ENCODE measurements at places on chromosomes 6 and 20. TPM values are rescaled to one million over a fixed set of nuclear protein-coding genes. Genes with fewer than 3 reads are reported as not detected.

The ADGRF1 gene
- total RNA-seq, result not detected

DNA sequence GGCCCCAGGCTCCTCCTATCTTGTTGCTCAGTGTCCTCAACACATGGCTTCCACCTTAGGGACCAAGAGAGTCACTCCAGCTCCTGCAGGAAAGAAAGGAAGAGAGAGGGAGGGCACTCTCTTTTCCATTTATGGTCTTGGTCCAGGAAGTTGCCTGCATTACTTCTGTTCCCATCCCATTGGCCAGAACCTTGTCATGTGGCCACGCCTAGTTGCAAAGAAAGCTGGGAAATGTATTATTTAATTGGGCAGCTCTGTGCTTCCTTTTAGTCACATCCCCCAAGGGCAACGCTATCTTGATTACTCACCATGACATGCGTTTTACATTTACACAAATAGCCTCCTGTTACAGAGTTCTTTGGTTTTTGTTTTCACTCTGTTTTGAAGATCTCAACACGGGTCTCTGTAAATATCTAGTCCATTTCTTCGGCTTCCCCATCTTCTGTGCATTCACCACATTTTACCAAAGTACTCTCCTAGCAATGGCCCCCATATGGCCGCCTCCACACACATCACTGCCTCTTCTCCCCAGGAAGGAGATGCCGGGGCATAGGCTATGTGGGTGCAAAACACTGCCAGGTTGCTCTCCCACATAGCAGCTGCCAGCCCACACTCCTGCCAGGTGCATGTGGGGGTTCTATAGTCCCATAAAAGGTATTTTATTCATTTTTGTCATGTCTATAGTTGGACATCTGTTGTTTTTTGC is 35.7 kb upstream of the ZMYND8 start:
- DNase-seq, result peak; percentile 86

The ANKRD6 gene
- 13.6 TPM for total RNA-seq

DNA sequence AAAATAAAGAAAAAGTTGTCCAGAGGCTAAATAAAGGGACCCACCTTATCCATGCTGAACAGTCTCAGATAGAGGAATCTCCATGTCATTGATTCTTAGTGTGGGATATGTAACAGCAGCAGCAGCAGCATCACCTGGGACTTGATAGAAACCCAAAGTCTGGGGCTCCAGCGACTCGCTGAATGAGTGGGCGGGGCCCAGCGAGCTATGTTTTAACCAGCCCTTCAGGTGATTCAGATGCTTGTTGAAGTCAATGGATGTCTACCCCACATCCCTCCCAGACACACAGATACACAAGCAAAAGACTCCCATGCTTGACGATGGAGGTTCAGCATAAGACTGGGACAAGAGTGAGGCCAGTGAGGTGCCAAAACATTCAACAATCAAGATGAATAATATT is 298.6 kb downstream of the UBE3D start:
- no peak for DNase-seq

DNA sequence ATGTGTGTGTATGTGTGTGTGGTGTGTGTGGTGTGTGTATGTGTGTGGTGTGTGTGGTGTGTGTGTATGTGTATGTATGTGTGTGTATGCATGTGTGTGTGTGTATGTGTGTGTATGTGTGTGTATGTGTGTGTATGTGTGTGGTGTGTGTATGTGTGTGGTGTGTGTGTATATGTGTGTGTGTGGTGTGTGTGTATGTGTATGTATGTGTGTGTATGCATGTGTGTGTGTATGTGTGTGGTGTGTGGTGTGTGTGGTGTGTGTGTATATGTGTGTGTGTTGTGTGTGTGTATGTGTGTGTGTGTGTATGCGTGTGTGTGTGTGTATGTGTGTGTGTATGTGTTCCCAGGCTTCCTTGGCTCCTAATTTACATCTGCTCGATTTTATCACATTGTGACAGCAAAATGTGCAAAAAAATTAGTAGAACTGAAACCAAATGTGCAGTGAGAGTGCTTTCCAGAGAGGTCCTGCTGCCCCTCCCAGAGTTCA is 234.5 kb downstream of the BMP7 start:
- no peak for DNase-seq

- DNase-seq, result peak; percentile 28
These were observed 319.9 kb downstream of the TRDN start for GRCh38 chr6:123316733-123317323.

The EHMT2 gene
- 58.9 TPM for total RNA-seq

GRCh38 chr6:43593938-43594337 is 18.0 kb downstream of the POLH start:
- DNase-seq, result no peak

The SESN1 gene
- 44.1 TPM for total RNA-seq

GRCh38 chr6:29489286-29489685 is 1.5 kb upstream of the MAS1L start:
- no peak for DNase-seq

The ATP6V1G2 gene
- total RNA-seq, result 0.51 TPM

- DNase-seq, result no peak
These were observed 33.4 kb downstream of the NCOA3 start for GRCh38 chr20:47535088-47535487.

The BTNL2 gene
- total RNA-seq, result not detected

The HLA-DMB gene
- total RNA-seq, result 2.9 TPM

The ZNF451 gene
- total RNA-seq, result 69.1 TPM

- DNase-seq, result no peak
These were observed 266.5 kb upstream of the QKI start for GRCh38 chr6:163147994-163148393.

- DNase-seq, result no peak
These were observed 249.6 kb downstream of the SOD2 start for GRCh38 chr6:159443417-159443920.

DNA sequence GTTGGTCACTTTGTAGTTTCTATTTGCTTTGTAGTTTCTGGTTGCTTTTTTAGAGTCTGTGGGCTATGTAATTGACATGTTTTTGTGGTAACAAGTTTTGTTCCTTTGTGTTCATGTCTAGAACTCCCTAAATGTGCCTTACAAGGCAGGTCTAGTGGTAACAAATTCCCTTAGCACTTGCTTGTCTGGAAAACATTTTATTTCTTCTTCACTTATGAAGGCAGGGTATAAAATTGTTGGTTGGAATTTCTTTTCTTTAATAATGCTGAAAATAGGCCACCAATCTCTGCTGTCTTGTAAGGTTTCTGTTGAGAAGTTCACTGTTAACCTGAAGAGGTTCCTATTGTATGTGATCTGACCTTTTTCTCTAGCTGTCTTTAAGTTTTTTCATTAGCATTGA is 383.6 kb downstream of the EPHA7 start:
- no peak for DNase-seq

The CCNC gene
- total RNA-seq, result 105 TPM

- no peak for DNase-seq
These were observed 59.2 kb upstream of the LY86 start for GRCh38 chr6:6529275-6529674.

- no peak for DNase-seq
These were observed 58.4 kb downstream of the EZR start for GRCh38 chr6:158760618-158761250.

GRCh38 chr6:151576633-151577032 is 82.8 kb downstream of the CCDC170 start:
- no peak for DNase-seq

DNA sequence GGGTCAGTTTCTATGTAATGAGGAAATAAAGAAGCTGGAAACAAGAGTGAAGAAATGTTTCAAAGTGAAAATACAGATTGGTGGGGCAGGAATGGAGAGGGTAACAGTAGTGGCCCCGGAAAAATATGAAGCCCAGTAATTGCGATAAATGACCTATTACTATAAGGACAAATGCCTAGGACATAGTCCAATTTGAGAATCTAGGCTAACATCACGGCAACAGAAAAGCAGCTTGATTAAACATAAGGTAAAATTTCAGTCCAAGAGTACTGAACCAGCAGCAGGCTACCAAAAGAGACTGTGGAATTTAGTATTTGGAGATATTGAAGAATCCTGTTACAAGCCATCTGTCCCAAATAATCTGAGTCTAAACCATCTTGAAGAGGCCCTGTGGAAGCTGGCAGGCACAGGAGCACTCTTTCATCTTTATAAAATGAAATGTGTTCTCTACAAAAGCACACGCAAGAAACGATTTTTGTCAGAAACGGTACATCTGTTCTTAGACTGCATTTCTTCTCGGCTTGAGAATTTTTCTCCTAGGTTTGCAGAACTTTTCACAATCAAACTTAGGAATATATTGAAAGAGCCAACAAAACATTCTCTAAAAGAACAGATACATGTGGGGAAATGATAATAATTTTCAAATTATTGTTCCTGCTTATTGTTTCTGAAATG is 49.3 kb downstream of the ELOVL5 start:
- DNase-seq, result no peak

DNA sequence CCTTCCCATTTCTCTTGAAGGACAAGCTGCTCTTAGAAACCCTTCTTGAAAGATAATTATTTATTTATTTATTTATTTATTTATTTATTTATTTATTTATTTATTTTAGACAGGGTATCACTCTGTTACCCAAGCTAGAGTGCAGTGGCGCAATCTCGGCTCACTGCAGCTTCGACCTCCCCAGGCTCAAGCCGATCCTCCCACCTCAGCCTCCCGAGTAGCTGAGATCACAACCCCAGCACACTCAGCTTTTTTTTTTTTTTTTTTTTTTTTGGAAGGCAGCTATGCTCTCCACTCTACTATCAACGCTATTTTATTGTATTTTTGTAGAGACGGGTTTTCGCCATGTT is 1.2 kb upstream of the HEBP2 start:
- no peak for DNase-seq

DNA sequence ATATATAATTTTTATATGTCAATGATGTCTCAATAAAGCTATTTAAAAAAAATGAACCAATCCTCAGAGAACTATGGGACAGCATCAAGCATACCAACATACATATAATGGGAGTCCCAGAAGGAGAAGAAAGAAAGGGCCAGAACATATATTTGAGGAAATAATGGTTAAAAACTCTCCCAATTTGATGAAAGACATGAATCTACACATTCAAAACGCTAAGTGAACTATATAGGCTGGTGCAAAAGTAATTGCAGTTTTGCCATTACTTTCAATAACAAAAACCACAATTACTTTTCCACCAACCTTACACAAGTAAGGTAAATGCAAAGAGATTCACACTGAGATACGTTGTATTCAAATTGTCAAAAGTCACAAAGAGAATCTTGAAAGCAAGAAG is 43.4 kb downstream of the ZNF133 start:
- DNase-seq, result no peak

- no peak for DNase-seq
These were observed 49.6 kb downstream of the SULF2 start for GRCh38 chr20:47735412-47736400.

GRCh38 chr6:168354338-168354737 is 34.8 kb upstream of the DACT2 start:
- DNase-seq, result no peak

The MUCL3 gene
- total RNA-seq, result not detected
